ENCODE measurements at places on chromosomes 4 and X.

DNA sequence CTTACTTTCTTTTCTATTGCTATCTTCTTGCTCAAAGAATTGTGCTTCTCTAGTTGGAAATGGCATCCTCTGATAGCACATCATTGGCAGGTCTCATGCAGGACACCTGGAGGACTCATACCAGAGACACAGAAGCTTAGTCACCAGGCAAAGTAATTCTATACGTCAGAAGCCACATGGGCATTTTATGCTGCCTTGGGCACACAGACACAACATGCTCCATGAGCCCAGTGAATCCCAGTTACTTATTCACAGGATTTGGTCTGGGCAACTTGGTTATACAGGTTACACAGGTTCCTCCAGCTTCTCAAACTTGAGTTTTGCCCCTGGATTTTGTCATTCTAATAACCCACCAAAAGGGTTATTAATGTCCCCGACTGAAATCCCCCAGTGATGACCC, 7.1 kb downstream of the RASSF6 start:
- no peak for DNase-seq

GRCh38 chrX:129316461-129316860, 206.8 kb downstream of the SMARCA1 start:
- no peak for DNase-seq

DNA sequence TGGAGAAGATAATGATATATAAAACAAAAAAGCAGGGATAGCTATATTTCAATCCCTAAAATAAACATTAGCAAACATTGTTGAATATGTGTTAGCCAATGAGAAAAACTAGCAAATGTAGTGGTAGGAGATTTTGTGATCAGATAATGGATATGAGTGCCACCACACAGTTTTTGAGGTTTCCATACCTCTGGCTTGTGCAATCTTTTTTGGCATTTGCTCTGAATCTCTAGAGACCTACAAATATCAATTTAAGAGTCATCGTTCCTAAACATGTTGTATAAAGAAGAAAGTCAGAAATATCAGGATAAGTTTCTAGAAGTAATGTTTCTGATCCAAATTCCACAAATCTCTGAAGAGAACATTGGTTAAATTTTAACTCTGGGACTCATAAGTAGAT, 308.7 kb downstream of the PDGFC start:
- DNase-seq = no peak

- no peak for DNase-seq
These were observed 180.3 kb downstream of the EVC2 start for GRCh38 chr4:5528031-5528436.

DNA sequence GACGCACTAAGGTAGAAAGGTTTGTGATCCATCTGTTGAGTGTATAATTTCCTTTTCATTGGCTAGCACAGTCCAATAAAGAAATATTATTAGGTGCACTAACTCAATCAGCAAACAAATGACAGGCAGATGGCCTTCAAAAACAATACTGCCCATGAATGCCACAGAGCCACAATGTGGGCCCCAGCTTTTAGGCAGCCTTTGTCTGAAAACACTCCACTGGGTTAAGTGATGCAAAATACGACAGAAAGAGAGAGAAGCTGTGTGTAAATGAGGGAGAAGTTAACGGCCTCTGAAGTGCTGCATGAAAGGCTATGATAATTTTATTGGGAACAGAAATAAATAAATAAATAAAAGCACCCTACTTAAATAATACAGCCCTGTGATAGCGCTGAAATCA, 274.6 kb downstream of the NKX6-1 start:
- DNase-seq = no peak
